Mesangial cell (primary cell): ENCODE measurements at places on chromosomes 7 and 10. TPM values are rescaled to one million over a fixed set of nuclear protein-coding genes. Genes with fewer than 3 reads are reported as not detected.

CYP2W1 gene
- 0.63 TPM in 1 of 2 replicates, not detected in the other for total RNA-seq

FGFR2 gene
- 0.16 and 6.8 TPM in 2 replicates for total RNA-seq

FAM24A gene
- not detected in 2 replicates for total RNA-seq

TRIM73 gene
- total RNA-seq = 0.89 TPM in 1 of 2 replicates, not detected in the other

HOGA1 gene
- total RNA-seq = 3.1 and 18.4 TPM in 2 replicates

NOS3 gene
- total RNA-seq = 2.0 and 4.3 TPM in 2 replicates

PRR15 gene
- total RNA-seq = 4.1 and 11.7 TPM in 2 replicates

RBP3 gene
- total RNA-seq = not detected in 2 replicates

WDR91 gene
- total RNA-seq = 16.1 and 28.3 TPM in 2 replicates

GCK gene
- 0.65 and 2.4 TPM in 2 replicates for total RNA-seq

FAM25G gene
- total RNA-seq = not detected in 2 replicates

XPNPEP1 gene
- total RNA-seq = 81.6 and 143 TPM in 2 replicates

DNAH11 gene
- not detected in 2 replicates for total RNA-seq

KLLN gene
- 0.13 and 0.49 TPM in 2 replicates for total RNA-seq

TSPAN15 gene
- total RNA-seq = 2.6 and 9.5 TPM in 2 replicates

PRLHR gene
- total RNA-seq = not detected in 2 replicates

STEAP1B gene
- total RNA-seq = 0.13 and 0.65 TPM in 2 replicates

FRMD4A gene
- total RNA-seq = 24.0 and 41.1 TPM in 2 replicates

SP4 gene
- total RNA-seq = 2.0 and 4.1 TPM in 2 replicates

IGFBP3 gene
- 56.2 and 173 TPM in 2 replicates for total RNA-seq

AEBP1 gene
- 94.0 and 273 TPM in 2 replicates for total RNA-seq

METTL27 gene
- 10.8 and 28.3 TPM in 2 replicates for total RNA-seq

ETV1 gene
- total RNA-seq = 6.0 and 15.6 TPM in 2 replicates

TOMM7 gene
- total RNA-seq = 66.2 and 94.2 TPM in 2 replicates

CISD1 gene
- total RNA-seq = 15.6 and 17.4 TPM in 2 replicates

NXPH1 gene
- total RNA-seq = not detected in 2 replicates

HECW1 gene
- total RNA-seq = under 0.01 and 0.38 TPM in 2 replicates

HTR5A gene
- total RNA-seq = not detected in 2 replicates

AGAP5 gene
- total RNA-seq = 0.65 and 2.4 TPM in 2 replicates

GPNMB gene
- total RNA-seq = 1.1 and 17.5 TPM in 2 replicates

NPY4R gene
- 0.13 and 2.4 TPM in 2 replicates for total RNA-seq

STRIP2 gene
- total RNA-seq = 3.2 and 5.5 TPM in 2 replicates

MMD2 gene
- not detected in 2 replicates for total RNA-seq

UFSP1 gene
- total RNA-seq = 5.4 and 11.4 TPM in 2 replicates

UCMA gene
- total RNA-seq = not detected in 2 replicates
